CD4-positive, alpha-beta T cell treated with Interferon gamma for 1 hour (primary cell): ENCODE measurements at places on chromosomes 13 and 19.

GRCh38 chr19:35410487-35410886, 37.6 kb upstream of the FFAR2 start:
- DNase-seq = no peak

GRCh38 chr19:35793381-35794165, 18.2 kb downstream of the ARHGAP33 start:
- no peak for DNase-seq

GRCh38 chr19:3054265-3054971, 7.9 kb downstream of the TLE5 start:
- DNase-seq = no peak

DNA sequence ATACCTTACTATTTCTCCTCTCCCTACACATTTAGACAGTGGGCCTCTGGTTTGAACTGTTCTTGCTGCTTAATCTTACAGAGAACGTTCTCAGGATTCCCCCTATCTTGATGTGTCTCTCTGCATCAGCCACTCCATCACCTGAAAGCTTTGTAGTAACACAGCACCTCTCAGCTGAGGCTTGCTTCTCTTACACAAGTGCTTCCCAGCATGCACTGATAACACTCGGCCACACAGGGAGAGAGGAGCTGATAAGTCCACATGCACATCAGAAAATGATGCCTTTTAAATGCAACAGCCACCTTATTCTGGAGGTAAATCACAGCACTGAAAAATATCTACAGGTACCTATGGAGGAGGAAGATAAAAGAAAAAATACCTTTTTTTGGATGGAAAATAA, 192.2 kb upstream of the TSHZ3 start:
- no peak for DNase-seq

DNA sequence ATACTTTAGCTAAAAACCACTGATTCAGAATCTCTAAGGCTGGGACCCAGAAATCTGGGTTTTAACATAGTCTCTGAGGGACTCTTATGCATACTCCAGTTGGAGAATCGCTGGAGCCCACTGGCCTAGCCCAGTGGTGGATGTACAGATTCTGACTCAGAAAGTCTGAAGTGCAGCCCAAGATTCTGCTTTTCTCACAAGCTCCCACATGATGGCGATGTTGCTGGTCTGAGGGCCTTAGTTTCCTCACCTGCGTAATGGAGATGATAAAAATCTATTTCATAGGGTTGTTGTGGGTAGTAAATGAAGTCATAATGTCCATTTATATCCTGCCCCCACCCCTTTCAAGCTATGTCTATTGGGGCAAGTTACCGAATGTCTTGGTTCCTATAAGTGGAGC, 7.7 kb upstream of the CDADC1 start:
- peak; percentile 19 for DNase-seq

DNA sequence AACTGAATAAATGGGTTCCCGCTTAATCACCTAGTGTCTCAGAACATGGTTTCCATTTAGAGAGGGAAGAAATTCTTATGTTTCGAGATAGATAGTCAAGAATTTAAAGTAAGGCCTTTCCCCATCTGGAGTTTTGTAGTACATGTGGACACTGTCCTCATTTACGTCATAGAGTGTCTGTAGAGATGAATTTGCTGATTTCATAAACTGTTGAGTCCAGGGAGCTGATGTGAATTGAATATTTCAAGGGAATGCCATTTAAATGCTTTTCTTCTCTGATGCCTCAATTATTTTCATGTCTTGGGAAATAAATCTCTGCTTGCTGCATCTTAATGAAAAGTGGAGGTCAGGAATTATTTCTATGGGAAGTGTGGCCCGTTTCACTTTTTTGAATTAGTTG, 9.5 kb downstream of the CEBPG start:
- DNase-seq = no peak

DNA sequence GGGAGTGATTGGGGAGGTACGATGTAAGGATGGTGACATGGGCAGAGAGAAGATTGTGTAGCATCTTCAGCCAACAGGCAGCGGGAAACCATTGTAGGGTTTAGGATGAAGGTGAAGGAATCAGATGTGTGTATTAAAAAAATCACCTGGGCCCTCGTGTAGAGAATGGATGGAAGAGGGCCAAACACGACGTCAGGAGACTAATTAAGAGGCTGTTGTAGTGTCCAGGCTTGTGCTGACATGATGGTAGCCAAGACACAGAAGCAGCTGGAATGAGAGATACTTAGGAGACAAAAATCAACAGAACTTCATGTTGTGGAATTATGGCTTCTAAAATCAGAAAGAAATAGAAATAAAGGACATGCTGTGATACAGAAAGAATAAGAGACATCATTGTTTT, 41.2 kb upstream of the ARGLU1 start:
- no peak for DNase-seq
